NB4 (cell line): ENCODE measurements at places on chromosomes 3 and 15.

GRCh38 chr3:46552538-46552937 lies 13.6 kb downstream of the LRRC2 start:
- DNase-seq: no peak

GRCh38 chr15:63701365-63701764 lies 104.2 kb downstream of the FBXL22 start:
- no peak for DNase-seq

DNA sequence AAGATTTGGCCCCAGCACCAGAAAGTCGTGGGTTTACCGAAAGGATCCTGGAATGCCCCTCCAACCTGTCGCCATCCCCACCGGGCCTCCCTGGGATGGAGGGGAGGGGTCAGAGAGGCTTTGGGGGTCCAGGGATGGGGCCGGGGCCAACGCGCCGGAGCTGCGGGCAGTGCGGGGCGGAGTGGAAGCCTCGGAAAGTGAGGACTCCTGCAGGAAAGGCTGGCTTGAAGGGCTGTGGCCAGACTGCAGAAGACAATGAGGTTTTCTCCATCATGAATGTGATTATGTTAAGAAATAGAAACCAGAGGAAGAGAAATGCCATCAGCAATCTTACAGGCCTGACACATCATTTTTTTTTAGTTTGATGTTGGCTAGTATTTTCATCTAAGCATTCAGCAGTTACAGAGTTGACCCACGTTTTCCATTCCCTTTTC lies 738 bp downstream of the YEATS2 start:
- DNase-seq: peak; percentile 48

DNA sequence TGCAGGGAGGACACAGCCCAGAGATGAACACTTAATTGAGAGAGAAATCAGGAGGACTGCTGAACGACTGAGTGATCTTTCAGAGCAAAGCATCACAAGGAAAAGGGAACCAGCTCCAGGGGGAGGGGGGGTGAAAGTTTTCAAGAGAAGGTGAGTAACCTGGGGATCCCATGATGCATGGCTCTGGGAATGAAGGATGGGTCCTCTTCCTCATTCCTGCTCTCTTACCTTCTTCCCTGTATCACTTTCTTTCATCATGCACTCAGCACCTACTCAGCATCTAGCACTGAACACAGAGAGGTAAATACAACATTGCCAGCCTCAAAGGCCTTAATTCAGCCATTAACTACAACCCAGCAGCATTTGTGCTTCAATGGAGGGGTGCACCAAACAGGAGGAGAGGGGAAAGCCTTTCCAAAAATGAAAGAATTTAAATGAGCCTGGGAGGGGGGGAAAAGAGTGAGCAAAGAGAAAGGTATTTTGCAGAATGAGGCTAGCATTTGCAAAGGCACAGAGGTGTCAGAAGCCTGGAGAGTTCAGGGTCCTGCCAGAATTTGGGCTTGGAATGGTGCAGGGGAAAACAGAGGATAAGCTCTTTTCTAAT lies 427.4 kb downstream of the FOXP1 start:
- DNase-seq: no peak

- peak; percentile 78 for DNase-seq
Observed at GRCh38 chr3:169813757-169814517, 1.2 kb upstream of the LRRC34 start.

- no peak for DNase-seq
Observed at GRCh38 chr3:126544596-126545281, 14.0 kb downstream of the C3orf22 start.

DNA sequence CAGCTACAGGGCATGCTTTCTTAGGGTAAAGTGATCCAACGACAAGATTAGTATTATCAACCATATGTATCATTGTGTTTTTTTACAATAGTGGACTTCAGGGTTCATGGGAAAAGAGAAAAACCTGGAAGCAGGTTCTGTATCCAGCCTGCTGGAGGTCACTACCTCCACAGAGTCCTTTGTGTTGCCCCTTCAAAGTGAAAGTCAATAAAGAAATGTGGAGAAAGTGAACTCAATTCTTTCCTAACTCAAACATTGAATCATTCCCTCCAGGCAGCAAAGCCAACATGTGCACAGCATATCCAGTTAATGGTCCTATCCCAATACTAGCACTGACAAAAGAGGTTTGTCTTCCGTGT lies 45.4 kb downstream of the FGF7 start:
- no peak for DNase-seq

GRCh38 chr3:112357930-112358780 lies 25.2 kb downstream of the CD200 start:
- DNase-seq: no peak

DNA sequence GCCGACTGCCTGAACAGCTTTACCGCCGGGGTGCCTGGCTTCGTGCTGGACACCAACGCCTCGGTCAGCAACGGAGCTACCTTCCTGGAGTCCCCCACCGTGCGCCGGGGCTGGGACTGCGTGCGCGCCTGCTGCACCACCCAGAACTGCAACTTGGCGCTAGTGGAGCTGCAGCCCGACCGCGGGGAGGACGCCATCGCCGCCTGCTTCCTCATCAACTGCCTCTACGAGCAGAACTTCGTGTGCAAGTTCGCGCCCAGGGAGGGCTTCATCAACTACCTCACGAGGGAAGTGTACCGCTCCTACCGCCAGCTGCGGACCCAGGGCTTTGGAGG lies 815 bp downstream of the SPINT1 start:
- DNase-seq: peak; percentile 77

- DNase-seq: no peak
Observed at GRCh38 chr15:98728811-98729160, 80.4 kb downstream of the IGF1R start.

DNA sequence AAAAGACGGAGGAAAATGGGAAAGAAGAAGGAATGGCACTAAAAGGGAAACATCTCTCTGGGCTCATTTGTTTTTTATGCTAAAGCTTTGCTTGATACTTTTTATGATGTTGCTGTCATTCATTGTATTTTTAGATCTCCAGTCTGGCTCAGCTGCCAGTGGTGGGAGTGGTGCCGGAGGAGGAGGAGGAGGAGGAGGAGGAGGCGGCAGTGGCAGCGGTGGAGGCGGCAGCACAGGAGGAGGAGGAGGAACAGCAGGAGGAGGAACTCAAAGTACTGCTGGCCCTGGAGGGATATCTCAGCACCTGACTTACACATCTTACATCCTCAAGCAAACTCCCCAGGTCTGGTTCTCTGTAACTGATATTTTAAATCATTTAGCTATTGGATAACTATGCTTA lies 49.6 kb downstream of the MAP6D1 start:
- DNase-seq: peak; percentile 23

- DNase-seq: peak; percentile 32
Observed at GRCh38 chr3:157163217-157163953, 3.4 kb upstream of the CCNL1 start.

- no peak for DNase-seq
Observed at GRCh38 chr15:39720621-39721611, 61.7 kb downstream of the FSIP1 start.

- DNase-seq: no peak
Observed at GRCh38 chr3:20658491-20658890, 472.5 kb upstream of the SGO1 start.

GRCh38 chr15:58293622-58294550 lies 137.9 kb upstream of the LIPC start:
- DNase-seq: no peak

GRCh38 chr3:22960105-22960984 lies 242.8 kb upstream of the UBE2E2 start:
- peak; percentile 37 for DNase-seq

- DNase-seq: no peak
Observed at GRCh38 chr3:102180280-102180931, 254.4 kb upstream of the ZPLD1 start.

DNA sequence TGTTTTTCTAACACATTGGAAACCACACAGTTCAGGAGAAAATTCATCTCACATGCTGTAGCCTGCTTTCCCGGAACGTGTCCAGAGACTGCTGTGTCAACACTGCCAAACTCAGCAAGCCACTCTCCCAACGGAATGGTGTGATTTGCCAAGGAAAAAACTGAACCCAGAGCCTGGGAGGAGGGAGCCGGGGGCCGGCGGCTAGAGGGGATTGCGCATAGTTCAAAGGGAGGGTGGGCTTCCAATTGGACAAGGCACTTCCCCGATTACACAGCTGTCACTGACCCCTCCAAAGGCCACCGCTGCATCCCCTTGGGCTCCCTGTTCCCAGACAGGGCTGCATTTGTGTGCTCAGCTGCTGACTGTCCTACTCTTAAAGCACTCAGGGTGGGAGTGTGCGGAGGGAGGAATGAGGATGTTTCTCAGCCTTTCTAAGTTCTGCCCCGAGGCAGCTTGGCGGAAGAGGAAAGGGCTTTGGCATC lies 256.2 kb downstream of the ZNF621 start:
- no peak for DNase-seq

DNA sequence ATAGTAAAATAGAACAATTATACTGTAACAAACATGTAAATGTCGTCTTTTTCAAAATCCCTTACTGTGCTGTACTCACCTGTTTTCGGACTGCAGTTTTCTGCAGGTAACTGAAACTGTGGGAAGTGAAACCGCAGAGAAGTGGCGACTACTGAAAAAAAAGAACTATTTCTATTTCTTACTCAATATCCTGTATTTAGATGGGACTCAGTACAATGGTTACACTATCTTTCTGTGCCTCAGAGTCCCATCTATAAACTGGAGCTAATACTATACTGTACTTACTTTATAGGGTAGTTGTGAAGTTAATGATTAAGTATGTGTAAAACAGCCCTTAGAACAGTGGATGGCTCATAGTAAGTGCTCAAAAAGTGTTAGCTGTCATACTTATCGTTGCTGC lies 14.3 kb upstream of the P2RY12 start:
- peak; percentile 2 for DNase-seq

- DNase-seq: peak; percentile 65
Observed at GRCh38 chr3:46242120-46242519, at the start of gene CCR3. Gene CCR3, plus strand, starts transcription at chr3:46242460. Its CDS starts 22,699 bp downstream, at chr3:46265159.
